ENCODE measurements at places on chromosomes 3 and 15.

GRCh38 chr3:80550174-80550573 lies 782.4 kb upstream of the ROBO1 start:
- no peak for DNase-seq

DNA sequence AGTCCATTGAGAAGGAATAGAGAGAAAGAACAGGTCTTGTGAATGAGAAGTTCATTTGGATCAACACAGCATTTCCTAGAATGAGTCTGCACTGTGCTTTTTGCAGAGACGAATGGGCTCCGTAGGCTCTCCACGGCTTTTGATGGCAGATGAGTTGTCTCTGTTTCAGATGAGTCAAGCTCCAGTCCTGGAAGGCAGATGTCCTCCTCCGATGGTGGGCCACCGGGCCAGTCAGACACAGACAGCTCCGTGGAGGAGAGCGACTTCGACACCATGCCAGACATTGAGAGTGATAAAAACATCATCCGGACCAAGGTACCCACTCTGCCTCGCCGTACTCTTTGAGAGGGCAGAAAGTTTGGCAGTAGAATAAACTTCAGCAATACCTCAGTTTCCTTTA lies 70.5 kb downstream of the SIDT1 start:
- no peak for DNase-seq

- no peak for DNase-seq
Observed at GRCh38 chr3:65443739-65444446, 594.8 kb downstream of the MAGI1 start.

GRCh38 chr3:51390246-51391074 lies 625 bp upstream of the RBM15B start:
- DNase-seq: no peak

DNA sequence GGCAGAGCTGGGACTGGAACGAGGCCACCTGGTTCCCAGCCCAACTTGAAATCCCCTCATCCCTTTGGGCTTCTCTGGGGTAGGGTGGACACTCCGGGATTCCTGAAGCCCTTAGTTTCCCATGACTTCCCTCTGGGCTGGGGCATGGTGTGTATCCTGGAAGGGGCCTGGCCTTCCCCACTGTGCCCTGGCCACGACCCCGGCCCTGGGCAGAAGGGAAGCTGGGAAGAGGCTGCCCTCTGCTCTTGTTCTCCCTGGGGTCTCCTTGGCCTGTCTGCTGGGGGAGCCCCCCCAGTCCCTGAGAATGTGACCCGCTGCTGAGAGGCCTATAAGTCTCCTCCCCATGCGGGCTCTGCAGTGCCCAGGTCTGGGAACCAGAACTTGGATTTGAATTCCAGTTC lies 104.9 kb downstream of the LINGO1 start:
- no peak for DNase-seq

GRCh38 chr3:40899286-40899712 lies 300.0 kb upstream of the CTNNB1 start:
- no peak for DNase-seq

GRCh38 chr3:7146529-7146928 lies 285.6 kb downstream of the GRM7 start:
- DNase-seq: no peak

DNA sequence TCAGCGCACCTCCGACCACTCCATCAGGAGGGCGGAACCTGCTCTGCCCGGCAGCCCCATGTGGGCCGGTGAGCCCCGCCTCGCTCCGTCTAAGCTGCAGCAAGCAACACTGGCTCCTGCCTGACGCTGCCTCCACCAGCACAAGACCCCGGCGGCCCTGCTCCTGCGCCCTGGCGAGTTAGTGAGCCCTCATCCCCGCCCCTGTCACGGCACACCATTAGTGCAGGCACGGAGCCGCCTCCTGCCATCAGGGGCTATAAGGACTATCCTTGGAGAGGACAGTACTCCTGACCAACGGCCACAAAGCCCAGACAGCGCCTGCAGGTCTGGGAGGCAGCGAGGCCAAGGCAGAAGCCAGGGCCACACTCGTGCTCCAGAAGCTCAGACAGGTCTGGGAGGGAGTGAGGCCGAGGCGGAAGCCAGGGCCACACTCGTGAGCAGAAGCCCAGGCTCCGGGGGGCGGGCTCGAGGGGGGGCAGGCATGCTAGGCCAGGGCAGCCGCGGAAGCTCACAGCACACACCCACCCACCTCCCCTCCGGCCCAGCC lies 39.4 kb downstream of the TNK2 start:
- no peak for DNase-seq

DNA sequence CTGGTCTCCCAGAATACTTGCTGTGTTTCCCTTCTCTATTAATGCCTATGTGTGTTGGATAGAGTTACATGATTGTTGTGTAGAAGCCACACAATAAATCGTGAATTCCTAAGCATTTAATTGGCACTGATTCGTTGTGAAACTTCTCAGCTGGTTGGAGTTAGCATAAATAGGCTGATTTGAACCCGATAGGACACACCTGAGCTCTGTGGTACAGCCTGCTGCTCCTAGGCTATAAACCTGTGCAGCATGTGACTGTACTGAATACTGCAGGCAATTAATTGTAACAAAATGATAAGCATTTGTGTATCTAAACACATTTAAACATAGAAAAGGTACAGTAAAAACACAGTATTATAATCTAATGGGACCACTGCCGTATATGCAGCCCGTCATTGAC lies 4.9 kb downstream of the ACAD11 start:
- no peak for DNase-seq

- no peak for DNase-seq
Observed at GRCh38 chr3:171373711-171374110, 86.5 kb downstream of the TNIK start.

GRCh38 chr15:84929795-84930603 lies 45.5 kb downstream of the SLC28A1 start:
- DNase-seq: peak; percentile 85

- no peak for DNase-seq
Observed at GRCh38 chr3:50474717-50475116, 28.7 kb downstream of the CACNA2D2 start.

- no peak for DNase-seq
Observed at GRCh38 chr15:99320374-99321215, 69.3 kb downstream of the LRRC28 start.

DNA sequence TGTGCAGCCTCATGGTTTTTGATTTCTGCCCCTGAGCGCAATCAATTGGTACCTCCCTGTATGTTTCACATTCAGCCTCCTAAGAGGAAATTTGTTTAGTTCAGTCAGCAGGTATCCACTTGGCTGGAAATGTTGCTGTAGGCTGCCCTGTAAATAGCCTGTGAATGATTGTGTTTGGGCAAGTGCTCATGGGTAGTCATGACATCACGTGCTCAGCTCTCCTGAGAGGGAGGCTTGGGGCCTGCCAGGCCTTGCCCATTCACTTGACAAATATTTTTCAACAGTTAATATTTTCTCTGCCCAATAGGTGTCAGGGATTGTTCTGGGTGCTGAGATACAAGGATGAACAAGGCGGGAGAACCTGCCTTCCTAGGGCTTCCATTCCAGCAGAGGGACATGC lies 13.3 kb downstream of the HRH1 start:
- no peak for DNase-seq

- no peak for DNase-seq
Observed at GRCh38 chr3:50330330-50330729, 2.3 kb upstream of the TUSC2 start.

- no peak for DNase-seq
Observed at GRCh38 chr3:10645800-10646199, 140.4 kb upstream of the ATP2B2 start.

DNA sequence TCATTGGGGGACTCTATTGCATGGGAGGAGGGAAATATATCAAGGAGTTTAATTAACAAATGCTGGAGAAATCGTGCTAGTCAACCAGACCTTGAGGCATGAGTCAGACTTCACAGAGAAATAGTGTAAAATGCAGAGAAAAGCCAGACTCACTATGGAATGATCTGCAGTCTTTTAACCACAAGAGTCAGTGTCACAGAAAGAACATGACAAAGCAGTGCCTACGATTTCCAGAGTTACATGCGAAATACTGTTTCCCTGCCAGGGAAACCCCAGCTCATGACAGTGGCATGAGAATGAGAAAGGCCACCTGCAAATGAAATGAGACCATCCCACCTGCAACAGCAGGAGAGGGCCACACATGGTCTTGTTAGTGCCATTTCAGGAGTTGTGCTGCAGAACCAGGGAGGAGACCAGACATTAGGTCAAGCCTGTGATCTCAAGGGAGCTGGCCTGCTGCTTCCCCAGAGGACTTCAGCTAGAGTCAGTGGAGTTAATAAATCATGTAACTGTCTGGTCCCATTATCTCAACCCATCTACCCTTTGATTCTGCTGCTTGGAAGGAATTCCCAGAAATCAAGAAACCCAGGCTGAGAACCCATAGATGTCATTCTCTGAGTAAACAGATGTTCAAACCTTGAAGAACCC lies 79.0 kb downstream of the ERC2 start:
- DNase-seq: no peak

GRCh38 chr3:87206070-87206469 lies 21.0 kb upstream of the CHMP2B start:
- no peak for DNase-seq

DNA sequence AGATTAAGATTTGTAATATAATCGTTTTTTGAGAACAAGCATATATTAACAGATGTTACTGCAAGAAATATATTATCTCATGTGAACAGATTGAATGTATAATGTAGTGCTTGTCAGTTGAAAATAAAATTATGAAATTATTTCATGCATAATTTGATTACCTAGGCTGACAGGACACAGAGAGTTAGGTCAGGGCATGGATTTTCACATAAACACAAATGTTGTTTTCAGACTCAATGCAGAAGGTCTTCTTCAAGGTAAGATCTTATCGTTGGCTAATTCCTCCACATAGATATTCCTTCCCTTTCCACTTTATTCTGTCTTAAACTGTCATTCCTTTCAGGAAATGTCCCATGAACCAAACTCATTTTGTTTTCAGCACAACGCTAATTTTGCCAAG lies 20.1 kb upstream of the TM4SF1 start:
- DNase-seq: no peak

DNA sequence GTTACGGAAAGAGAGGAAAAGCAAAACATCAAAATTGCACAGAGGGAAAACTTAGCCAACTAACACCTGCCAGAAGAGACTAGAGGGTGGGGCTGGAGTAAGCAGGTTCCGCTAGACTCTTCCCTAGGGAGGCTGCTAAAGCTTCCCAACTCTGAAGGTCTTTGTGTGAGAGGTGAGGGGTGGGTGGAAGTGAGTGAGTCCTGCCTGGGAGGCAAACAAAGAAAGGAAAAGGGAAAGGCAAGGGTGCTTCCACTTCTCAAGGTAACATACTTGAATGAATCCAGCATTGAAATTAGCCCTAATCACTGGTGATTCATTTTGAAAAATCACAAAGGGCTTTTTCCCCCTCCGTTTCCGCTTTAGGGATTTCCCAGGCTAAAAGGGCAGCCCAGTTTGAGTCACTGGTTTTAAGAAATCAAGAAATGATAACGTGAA lies 220.5 kb upstream of the ADAMTS9 start:
- no peak for DNase-seq

Data from HuH-7 (cell line).